Right renal cortex interstitium (tissue), 3 donors: ENCODE measurements at places on chromosomes 12 and 14.

- DNase-seq: no peak
Observed at GRCh38 chr12:66633676-66634075, 45.2 kb downstream of the GRIP1 start.

GRCh38 chr14:90661866-90662265 is 154.4 kb downstream of the TTC7B start:
- no peak for DNase-seq

- no peak for DNase-seq
Observed at GRCh38 chr12:52745554-52745953, 31.6 kb downstream of the KRT76 start.

DNA sequence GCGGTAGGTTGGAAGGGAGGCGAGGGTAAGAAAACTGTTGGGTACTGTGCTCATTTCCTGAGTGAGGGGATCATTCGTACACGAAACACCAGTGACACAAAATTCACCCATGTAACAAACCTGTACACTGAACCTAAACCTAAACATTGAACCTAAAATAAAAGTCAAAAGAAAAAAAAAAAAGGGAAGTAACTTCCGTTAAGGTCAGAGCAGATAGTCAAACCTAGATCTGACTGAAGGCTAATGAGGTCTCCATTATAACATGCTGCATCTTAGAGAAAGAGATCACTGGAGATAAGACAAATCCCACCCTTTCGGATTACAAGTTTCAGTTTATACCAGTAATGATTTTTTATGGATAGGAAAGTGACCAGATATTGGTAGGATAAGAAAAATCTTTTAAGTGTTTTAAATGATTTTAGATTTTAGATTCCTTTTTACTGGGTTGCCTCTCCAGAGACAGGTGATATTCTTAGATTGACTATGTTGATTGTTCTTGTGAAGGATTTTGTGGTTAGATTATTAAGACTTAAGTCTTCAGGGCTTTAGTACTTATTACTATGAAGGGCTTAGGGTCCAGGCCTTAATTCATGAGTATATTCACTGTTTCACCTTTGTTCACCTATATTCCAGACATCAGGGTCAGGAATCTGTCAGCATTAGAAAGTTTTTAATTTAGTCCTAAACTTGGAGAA is 11.2 kb upstream of the NCKAP1L start:
- DNase-seq: no peak
